Activated CD4-positive, alpha-beta T cell treated with anti-CD3 and anti-CD28 coated beads for 48 hours (primary cell): ENCODE measurements at places on chromosomes 3 and 15.

DNA sequence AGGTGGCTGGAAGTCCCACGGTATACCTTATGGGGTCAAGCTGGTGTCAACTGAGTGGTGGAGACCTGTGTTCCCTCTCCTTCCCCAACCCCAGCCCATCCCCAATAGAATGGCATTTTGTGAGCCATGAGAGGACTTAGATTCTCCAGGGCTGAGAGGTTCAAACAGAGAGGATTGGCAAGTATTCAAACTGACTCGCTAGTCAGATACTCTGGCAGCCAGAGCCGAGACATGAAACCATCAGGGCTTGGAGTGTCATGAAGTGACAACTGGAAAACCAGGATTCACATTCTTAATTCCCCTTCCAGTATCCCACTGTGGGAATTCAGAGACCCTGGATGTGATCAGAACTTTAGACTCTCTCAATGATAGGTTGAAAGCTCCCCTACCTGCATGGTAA lies 159.4 kb upstream of the SNTN start:
- DNase-seq: no peak

DNA sequence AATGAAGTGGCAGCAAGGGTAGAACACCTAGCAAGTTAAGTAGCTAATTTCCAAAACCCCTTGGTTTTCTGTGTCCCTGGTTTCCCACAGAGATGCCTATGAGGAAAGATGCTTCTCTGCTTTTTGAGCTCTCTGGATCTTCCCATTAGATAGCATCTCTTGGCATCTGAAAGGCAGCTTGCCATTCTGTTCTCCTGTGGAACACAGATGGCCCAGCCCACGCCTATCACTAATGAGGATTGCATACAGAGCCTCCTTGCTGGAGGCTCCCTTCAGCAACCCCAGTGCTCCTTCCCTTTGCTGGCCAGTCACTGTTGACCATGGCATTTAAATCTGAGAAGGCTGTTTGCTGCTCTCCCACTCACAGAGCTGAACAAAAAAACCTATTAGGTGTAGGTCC lies 34.4 kb upstream of the ETV5 start:
- DNase-seq: no peak

DNA sequence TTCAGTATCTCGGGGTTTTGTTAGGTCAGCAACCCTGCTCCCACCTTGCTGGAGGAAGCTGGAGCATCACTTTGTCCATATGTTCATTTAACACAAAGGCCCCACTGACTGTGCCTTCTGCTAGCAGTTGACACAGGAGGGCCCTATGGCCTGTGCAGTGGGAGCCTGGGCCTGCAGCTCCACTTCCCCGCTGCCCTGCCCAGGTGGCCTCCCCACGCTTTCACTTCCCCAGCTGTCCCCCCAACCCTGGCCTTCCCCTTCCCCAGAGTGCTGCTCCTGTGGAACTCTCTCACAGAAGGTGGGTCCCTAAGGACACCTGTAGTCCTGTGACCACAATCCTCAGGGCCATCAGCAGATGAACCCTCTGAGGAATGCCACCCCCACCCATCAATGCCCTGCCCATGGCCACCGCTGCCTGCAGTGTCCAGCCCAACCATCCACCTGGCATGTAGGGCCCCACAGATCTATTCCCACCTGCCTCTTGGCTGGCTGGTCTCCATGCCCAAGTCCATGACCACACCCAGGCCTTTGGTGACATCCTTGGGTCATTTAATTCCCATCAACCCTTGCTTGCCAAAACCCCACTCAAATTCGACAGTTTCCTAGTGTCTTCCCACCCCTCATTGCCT lies 13.5 kb downstream of the TBC1D21 start:
- no peak for DNase-seq

DNA sequence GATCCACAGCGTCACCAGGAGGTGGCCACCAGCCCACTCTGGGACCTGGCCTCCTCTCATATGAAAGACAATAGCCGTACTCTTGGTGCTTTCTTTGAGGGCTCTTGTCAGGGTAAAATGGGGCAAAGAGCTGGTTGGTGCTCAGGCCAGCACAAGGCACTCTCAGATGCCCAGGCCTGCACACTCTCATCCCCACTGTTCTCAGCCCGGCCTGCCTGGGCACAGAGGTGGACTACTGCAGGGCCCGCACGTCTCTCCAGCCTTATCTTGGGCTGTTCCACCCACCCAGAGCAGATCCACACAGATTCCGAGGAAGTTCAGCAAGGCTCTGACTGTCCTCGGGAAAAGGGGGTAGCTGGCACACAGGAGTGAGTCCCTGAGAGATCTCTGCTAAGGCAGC lies 122.8 kb upstream of the PRR20G start:
- no peak for DNase-seq

- DNase-seq: peak; percentile 58
Measured at GRCh38 chr3:115092220-115092791, 54.8 kb downstream of the ZBTB20 start.

- peak; percentile 34 for DNase-seq
Measured at GRCh38 chr15:52103217-52104207, 9.1 kb downstream of the BCL2L10 start.

DNA sequence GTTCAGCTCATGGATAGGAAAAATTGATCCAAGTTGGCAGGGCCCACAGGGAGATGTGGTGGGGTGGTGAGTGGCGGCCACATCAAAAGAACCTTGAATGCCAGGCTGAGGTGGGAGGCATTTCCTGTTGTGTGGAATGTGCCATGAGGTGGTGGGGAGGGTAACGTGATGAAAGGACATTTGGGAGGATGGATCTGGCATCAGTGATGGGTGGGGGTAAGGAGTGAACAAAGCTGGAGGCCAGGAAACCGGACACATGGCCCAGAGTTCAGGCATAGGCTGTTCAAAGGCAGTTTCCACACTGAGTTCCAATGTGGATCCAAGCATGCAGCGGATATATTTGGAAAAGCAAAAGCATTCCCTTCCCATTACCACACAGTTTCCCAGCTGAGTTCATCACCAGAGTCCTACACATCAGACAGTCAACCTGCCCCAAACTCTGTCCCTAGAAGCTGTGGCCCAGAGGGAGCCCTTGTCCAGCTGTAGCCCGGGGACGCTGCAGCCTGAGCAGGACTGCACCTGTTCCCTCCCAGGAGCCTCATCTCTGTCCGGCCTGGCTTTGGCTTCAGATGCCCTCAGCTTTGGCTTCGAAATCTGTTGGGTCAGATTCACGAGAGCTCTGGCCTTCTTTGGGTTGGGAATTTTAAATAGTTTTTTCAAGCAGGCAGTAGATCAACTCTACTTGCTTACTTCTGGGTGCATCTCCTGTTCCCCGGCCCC lies 37.8 kb upstream of the GOLGA6B start:
- DNase-seq: no peak

DNA sequence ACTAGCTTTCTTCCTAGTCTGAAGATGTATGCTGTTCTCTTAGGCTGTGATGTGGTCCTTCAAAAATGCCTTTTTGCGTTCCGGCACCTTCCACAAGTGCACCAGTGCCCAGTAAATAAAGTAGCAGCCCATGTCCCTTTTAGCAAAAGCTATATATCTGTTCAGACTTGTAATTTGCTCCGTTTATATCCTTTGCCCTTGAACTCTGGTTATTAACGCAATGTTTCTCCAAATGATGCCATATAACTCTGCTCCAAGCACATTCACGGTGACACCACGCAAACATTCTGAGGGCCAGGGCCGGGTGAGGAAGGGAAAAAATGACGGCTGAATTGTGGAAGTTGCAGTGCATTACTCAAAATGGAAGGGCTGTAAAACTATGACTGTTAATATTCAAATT lies 1001.1 kb upstream of the NR2F2 start:
- DNase-seq: no peak
